ENCODE measurements at places on chromosomes 11 and 22. TPM values are rescaled to one million over a fixed set of nuclear protein-coding genes. Genes with fewer than 3 reads are reported as not detected.

- H3K27ac ChIP-seq, result no peak overlapping the region
- no peak for DNase-seq
- H3K4me3 ChIP-seq, result no peak overlapping the region
Measured at GRCh38 chr11:69260622-69261021, 33.3 kb upstream of the MYEOV start.

- H3K4me1 ChIP-seq, result no peaks in the 10 kb centered on the region
- peaks cover 2% of the 10 kb centered on the region for H3K27me3 ChIP-seq
- no peaks in the 10 kb centered on the region for H3K36me3 ChIP-seq
- DNase-seq, result peak; percentile 57
Measured at GRCh38 chr11:75204685-75205563, 35.6 kb upstream of the TPBGL start.

GRCh38 chr11:10725114-10725906 lies 25.7 kb upstream of the CTR9 start:
- no peaks in the 10 kb centered on the region for H3K36me3 ChIP-seq
- DNase-seq, result no peak
- no peak overlapping the region for H3K4me3 ChIP-seq
- peaks cover 13% of the 10 kb centered on the region for H3K4me1 ChIP-seq
- no peak overlapping the region for H3K27ac ChIP-seq
- no peaks in the 10 kb centered on the region for H3K27me3 ChIP-seq

DNA sequence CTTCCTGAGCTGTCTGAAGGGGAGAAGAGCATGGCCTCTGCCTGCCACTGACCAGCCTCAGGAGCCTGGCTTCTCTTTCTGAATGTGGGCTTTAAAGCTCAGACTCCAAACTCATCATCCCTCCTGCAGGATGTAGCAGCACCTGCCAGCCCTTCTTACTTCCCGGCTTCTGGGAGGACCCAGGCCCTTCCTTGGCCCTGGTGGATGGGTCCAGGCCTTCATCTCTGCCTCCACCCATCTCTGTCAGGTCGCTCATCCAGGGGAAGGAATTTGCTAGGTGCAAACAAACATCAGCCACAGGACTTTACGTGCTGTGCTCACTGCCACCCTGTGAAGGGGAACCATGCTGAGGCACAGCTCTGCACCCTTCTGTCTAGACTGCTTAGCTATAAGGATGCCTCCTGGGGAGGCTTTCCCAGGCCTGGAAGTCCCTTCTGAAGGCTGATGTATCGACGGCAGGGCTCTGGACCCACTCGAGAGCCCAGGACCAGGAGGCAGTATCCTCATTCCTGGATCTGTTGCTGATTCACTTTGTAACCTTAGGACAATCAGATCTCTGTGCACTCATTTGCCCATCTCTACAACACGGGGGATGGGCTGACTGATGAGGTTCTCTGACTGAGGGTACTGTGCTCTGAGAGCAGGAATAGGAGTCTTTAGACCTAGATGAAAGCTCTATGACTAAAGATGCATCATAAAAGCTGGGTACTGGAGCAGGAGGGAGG lies 30.9 kb downstream of the USP35 start:
- H3K36me3 ChIP-seq, result no peaks in the 10 kb centered on the region
- H3K4me3 ChIP-seq, result no peak overlapping the region
- DNase-seq, result peak; percentile 14
- H3K27me3 ChIP-seq, result no peaks in the 10 kb centered on the region

DNA sequence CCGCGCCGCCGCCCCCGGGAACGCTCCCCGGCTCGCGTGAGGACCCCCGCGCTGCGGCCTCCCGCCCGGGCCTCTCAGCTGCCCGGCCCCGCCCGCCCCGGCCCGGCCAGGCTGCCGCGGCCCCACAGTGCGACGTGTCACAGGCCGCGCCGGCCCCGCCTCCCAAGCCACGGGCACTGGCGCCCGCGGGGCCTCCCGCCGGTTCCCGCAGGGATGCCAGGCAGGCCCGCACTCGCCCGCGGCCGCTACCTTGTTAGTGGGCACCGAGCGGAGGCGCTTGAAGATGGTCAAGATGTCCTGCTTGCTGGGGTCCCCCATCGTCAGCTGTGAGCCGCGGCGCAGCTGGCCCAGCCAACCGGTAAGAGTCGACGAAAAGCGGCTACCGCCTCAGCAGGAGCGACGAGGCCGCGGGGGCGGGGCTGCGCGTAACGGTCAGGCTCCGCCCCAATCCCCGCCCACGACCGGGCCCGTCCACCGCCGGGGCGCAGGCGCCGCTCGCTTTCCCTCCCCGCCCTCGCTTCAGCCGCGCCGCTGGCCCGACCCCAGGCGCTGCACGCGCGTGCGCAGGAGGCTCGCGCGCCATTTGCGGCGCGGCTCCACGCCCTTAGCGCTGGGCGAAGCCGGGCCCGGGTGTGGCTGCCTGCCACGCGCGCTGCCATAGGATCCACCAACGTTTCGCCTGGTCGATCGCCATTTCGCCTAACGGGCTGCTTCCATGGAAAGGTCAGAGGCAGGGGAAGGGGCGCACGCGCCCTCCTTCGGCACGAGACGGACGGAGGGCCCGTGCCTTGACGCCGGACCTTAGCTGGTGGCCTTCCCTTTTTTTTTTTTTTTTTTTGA lies at the start of gene ARFGAP3:
Gene ARFGAP3, minus strand, starts transcription at position 409 of the 840 bp plus-strand sequence. Its CDS starts 91 bp downstream, at position 318.
- peak; percentile 93 for DNase-seq
- H3K4me3 ChIP-seq, result peak within 1 kb of the TSS; percentile 77
- H3K27me3 ChIP-seq, result no peaks in the 10 kb centered on the region
- H3K27ac ChIP-seq, result peak within 1 kb of the TSS; percentile 93
- H3K36me3 ChIP-seq, result no peaks in the 10 kb centered on the region
- peaks cover 6% of the 10 kb centered on the region for H3K4me1 ChIP-seq

GRCh38 chr11:41316751-41317150 lies 142.7 kb downstream of the LRRC4C start:
- H3K27me3 ChIP-seq, result no peaks in the 10 kb centered on the region
- H3K36me3 ChIP-seq, result no peaks in the 10 kb centered on the region
- no peak overlapping the region for H3K4me3 ChIP-seq
- no peak overlapping the region for H3K27ac ChIP-seq

Gene AQP11
- 0.27 TPM for total RNA-seq

Gene PKP3
- not detected for total RNA-seq

Gene TBX1
- not detected for total RNA-seq

Gene KCNA4
- not detected for total RNA-seq

Gene SMC1B
- 0.11 TPM for total RNA-seq

All from naive thymus-derived CD4-positive, alpha-beta T cell (primary cell).